Immature natural killer cell (primary cell): ENCODE measurements at places on chromosomes 3 and 15.

- peaks cover 4% of the 10 kb centered on the region for H3K36me3 ChIP-seq
- peak overlapping the region; percentile 89 for H3K27ac ChIP-seq
- no peak for DNase-seq
- peaks cover 2% of the 10 kb centered on the region for H3K27me3 ChIP-seq
- H3K4me1 ChIP-seq, result peaks cover 11% of the 10 kb centered on the region
Measured at GRCh38 chr3:69012100-69012799, 1.2 kb downstream of the EOGT start.

- DNase-seq, result no peak
- peaks cover 13% of the 10 kb centered on the region for H3K4me1 ChIP-seq
- H3K27me3 ChIP-seq, result peaks cover 3% of the 10 kb centered on the region
- H3K27ac ChIP-seq, result no peak within 1 kb of the TSS
Measured at GRCh38 chr15:74812533-74812932, at the start of gene LMAN1L. TSS of gene LMAN1L (plus strand) at chr15:74812835. CDS start at chr15:74812855, 20 bp downstream.

GRCh38 chr15:63942486-63943365 is 103.6 kb downstream of the DAPK2 start:
- H3K27ac ChIP-seq, result peak overlapping the region; percentile 88
- H3K27me3 ChIP-seq, result peaks cover 2% of the 10 kb centered on the region
- DNase-seq, result no peak
- H3K36me3 ChIP-seq, result no peaks in the 10 kb centered on the region
- H3K4me1 ChIP-seq, result peaks cover 52% of the 10 kb centered on the region

DNA sequence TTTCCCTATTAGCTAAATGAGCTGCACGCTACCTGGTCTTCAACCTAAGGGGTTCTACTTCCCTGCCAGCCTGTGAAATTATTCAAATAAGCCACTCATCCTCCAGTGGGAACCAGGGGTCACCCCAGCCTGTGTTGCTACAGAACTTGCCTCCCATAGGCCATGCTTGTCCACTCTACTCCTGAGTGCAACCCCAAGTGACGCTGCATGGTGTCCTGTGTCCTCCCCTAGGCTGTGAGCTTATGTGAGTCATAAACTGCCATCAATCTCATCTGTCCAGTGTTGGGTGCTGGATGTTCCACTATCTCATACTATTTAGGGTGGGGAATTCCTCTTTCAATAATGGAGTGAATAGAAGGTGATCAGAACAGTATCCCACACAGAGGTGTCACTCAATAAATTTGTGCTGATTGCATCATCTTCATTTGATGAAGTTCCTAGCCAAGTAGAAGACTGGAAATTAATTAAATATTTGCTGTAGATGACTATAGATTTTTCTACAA is 49.8 kb upstream of the SSR3 start:
- H3K36me3 ChIP-seq, result no peaks in the 10 kb centered on the region
- no peak overlapping the region for H3K4me3 ChIP-seq
- peaks cover 15% of the 10 kb centered on the region for H3K4me1 ChIP-seq
- H3K27ac ChIP-seq, result no peak overlapping the region

- no peak overlapping the region for H3K27ac ChIP-seq
- H3K4me3 ChIP-seq, result no peak overlapping the region
- no peak for DNase-seq
- peaks cover 3% of the 10 kb centered on the region for H3K27me3 ChIP-seq
- peaks cover 4% of the 10 kb centered on the region for H3K36me3 ChIP-seq
- H3K4me1 ChIP-seq, result no peaks in the 10 kb centered on the region
Measured at GRCh38 chr3:136093771-136094170, 102.4 kb downstream of the MSL2 start.

GRCh38 chr3:172177046-172177445 is 137.7 kb downstream of the FNDC3B start:
- no peaks in the 10 kb centered on the region for H3K27me3 ChIP-seq
- peaks cover 7% of the 10 kb centered on the region for H3K36me3 ChIP-seq
- H3K4me1 ChIP-seq, result peaks cover 86% of the 10 kb centered on the region
- no peak overlapping the region for H3K4me3 ChIP-seq
- H3K27ac ChIP-seq, result no peak overlapping the region

GRCh38 chr3:140164156-140164555 is 229.2 kb downstream of the CLSTN2 start:
- no peak overlapping the region for H3K4me3 ChIP-seq
- DNase-seq, result no peak
- H3K27ac ChIP-seq, result no peak overlapping the region

GRCh38 chr3:52527732-52528585 is 5.7 kb downstream of the NT5DC2 start:
- no peak overlapping the region for H3K4me3 ChIP-seq
- no peaks in the 10 kb centered on the region for H3K36me3 ChIP-seq
- H3K27me3 ChIP-seq, result peaks cover 3% of the 10 kb centered on the region
- H3K4me1 ChIP-seq, result no peaks in the 10 kb centered on the region

DNA sequence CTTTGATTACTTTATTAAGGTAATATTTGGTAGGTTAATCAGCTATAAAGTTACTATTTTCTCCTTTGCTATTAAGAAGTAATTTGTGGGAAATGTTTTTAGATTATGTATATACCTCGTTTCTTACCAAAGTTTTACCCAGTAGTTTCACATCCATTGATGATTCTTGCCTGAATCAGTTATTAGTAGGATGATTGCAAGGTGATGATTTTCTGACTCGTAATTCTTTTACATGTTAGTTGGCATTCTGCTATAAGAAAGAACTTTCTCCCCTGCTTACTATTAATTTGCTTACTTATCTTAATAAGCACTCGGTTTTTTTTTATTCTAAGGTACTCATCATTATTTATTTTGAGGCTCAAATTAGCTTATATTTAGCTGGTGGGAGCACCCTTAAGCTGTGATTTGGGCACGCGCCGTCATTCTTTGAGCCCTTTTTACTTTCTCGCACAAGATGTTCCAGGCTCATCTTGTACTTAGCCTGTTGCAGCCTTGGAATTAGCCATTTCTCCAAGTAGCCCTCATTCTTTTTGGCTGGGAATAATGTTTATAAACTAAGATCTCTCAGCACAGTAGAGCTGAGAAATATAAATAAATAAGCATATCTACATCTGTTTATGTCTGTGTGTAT is 15.3 kb downstream of the USP3 start:
- no peak for DNase-seq
- peak overlapping the region; percentile 50 for H3K27ac ChIP-seq

GRCh38 chr3:135449046-135449445 is 516.5 kb upstream of the PPP2R3A start:
- no peaks in the 10 kb centered on the region for H3K36me3 ChIP-seq
- H3K27me3 ChIP-seq, result no peaks in the 10 kb centered on the region
- no peak for DNase-seq
- H3K4me1 ChIP-seq, result no peaks in the 10 kb centered on the region

GRCh38 chr3:23798876-23799275 is 6.9 kb upstream of the UBE2E1 start:
- no peak overlapping the region for H3K27ac ChIP-seq
- H3K4me1 ChIP-seq, result no peaks in the 10 kb centered on the region
- H3K27me3 ChIP-seq, result no peaks in the 10 kb centered on the region
- no peak for DNase-seq
- H3K4me3 ChIP-seq, result no peak overlapping the region

DNA sequence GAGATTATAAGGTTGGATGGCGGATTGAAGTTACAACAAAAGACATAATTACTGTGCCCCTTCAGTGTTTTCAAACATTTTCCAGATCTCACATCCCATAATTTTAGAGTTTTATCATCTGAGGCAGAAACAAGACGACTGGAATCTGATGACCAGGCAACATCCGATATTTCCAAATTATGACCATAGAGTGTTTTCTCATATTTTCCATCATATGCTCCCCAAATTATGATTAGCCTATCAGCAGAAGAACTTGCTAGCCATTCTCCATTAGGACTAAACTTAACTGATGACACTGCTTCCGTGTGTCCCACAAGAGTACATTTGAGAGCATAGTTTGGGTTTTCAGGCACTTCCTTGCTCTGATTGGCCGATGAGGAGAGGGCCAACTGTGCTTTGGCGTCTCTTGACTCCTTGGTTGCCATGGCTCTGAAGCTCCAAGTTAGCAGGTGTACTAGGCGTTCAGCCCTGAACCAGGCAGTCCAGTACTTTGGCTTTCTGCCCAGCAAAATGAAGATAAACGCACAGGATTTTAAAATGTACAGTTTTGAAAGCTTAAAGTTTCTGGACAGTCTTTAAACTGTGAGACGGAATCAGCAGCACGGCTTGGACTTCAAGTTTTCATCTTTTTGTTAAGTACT is 638 bp downstream of the WDR5B start:
- peak overlapping the region; percentile 97 for H3K27ac ChIP-seq
- H3K36me3 ChIP-seq, result no peaks in the 10 kb centered on the region
- peaks cover 4% of the 10 kb centered on the region for H3K27me3 ChIP-seq

DNA sequence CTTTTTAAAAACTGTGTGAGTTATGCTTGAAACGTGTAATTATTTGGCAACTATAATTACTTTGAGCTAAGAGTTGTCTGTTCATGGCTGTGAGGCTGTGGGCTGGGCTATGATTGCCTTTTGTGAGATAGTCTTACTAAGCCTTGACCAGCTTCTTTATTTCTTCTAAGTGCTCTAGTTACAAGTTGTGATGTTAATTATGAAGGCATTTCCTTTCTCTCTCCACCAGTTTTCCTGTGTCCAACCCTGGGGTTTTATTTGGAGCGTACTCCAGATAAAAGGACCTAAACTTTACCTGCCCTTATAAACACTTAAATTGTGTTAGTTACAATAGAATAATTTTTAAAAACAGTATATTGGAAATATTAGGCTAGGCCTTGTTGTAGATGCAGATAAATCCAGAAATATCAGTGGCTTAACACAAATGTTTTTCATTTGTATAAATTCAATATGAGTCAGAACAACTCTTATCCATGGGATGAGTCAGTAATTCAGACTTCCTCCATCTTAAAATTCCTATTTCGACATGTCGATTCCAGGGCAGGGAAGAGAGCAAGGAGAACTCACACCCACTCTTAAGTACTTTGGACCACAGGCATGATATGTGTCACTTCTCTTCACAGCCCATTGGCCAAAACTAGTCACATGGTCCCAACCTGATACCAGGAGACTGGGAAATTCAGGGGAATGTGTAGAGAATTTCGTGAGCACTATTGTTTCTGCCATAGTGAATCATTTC is 17.0 kb downstream of the TMEM62 start:
- no peak for DNase-seq
- H3K36me3 ChIP-seq, result peaks cover 11% of the 10 kb centered on the region
- H3K4me1 ChIP-seq, result peaks cover 18% of the 10 kb centered on the region
- H3K27ac ChIP-seq, result no peak overlapping the region
- H3K4me3 ChIP-seq, result no peak overlapping the region
- H3K27me3 ChIP-seq, result no peaks in the 10 kb centered on the region

DNA sequence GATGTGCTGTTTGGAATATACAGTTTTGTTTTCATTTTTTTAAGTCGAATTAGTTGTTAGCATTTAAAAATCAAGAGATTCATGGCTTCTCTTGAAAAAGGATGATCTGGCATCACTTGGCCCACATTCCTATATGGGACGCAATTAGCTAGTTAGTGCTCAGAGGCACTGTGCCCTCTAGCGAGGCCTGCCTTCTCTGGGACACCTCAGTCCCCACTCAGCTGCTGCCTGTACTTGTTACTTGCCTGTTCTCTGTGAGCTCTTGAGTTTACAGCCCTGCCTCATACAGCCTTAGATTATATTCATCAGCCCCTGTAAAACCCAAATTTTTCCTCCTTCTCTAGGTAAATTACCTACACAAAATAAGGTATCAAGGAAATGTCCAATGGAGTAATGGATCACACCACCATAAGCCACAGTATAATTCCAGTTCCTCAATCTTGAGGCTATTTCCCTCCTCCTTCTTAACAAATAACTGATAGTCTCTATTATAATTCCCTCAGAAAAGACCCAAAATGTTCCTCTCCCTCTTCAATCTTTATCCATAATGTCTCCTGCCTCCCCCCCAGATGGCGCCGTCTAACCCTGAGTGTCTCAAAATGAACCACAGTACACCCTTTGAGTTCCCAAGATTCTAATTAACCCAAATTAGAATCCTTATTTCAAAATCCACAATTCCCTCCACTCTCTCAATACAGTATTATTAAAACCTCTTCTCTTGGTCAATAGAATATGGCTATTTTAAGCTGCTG is 2.7 kb downstream of the ZMAT3 start:
- no peak overlapping the region for H3K4me3 ChIP-seq
- H3K27me3 ChIP-seq, result peaks cover 9% of the 10 kb centered on the region
- H3K27ac ChIP-seq, result no peak overlapping the region
- H3K36me3 ChIP-seq, result peaks cover 9% of the 10 kb centered on the region

GRCh38 chr3:152039887-152040286 is 166.4 kb downstream of the SUCNR1 start:
- peaks cover 3% of the 10 kb centered on the region for H3K27me3 ChIP-seq
- no peak overlapping the region for H3K4me3 ChIP-seq
- H3K36me3 ChIP-seq, result peaks cover 4% of the 10 kb centered on the region
- DNase-seq, result no peak

- peak overlapping the region; percentile 97 for H3K4me3 ChIP-seq
- H3K27ac ChIP-seq, result peak overlapping the region; percentile 93
Measured at GRCh38 chr3:18443665-18444594, 18.8 kb upstream of the SATB1 start.

- no peak overlapping the region for H3K4me3 ChIP-seq
- H3K27ac ChIP-seq, result no peak overlapping the region
- peaks cover 8% of the 10 kb centered on the region for H3K27me3 ChIP-seq
Measured at GRCh38 chr15:59419170-59419569, 18.8 kb upstream of the FAM81A start.

DNA sequence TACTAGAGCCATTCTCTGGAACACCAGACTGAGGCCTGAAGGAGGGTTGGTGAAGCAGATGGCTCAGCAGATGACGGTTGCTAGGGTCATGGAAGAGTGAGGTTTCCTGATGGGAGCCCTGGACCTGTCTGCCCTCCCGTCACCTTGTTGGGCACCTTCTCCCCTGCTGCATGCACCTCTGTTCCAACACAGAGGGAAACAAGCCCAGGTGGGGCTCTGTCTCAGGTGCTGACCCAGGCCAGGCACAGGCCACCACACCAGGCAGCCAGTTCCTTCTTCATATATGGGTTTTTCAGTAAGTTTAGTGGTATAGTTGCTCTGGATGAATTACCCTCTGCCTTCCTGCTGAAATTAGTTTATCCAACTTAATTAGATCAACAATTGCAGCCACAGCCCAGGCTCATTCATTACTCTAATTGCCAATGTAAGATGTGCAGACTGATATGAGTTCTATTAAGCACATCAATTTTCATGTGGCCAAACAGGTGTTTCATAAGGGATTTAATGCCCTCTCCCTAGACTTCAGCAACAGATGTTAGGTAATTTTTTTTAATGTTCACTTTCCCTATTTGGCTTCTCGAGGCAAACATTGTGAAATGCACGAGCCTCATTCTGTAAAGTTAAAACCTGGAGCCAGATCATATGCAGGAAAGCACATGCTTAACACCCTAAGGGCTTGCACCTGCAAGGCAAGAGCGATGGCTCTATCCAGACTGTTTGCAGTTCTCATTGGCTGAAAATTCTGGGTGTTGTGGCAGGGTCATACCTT is 174.8 kb downstream of the CHDH start:
- no peaks in the 10 kb centered on the region for H3K4me1 ChIP-seq
- H3K27ac ChIP-seq, result no peak overlapping the region

GRCh38 chr3:25428789-25429335 is 799 bp downstream of the RARB start:
- peaks cover 33% of the 10 kb centered on the region for H3K27me3 ChIP-seq
- no peak overlapping the region for H3K4me3 ChIP-seq
- no peak for DNase-seq
- H3K27ac ChIP-seq, result no peak overlapping the region
- peaks cover 16% of the 10 kb centered on the region for H3K4me1 ChIP-seq

- H3K4me3 ChIP-seq, result peak overlapping the region; percentile 83
- peak overlapping the region; percentile 41 for H3K27ac ChIP-seq
- DNase-seq, result no peak
- H3K27me3 ChIP-seq, result peaks cover 17% of the 10 kb centered on the region
- peaks cover 11% of the 10 kb centered on the region for H3K4me1 ChIP-seq
Measured at GRCh38 chr3:120559242-120560061, 36.7 kb upstream of the NDUFB4 start.
